ENCODE measurements at places on chromosomes 6 and 20.

DNA sequence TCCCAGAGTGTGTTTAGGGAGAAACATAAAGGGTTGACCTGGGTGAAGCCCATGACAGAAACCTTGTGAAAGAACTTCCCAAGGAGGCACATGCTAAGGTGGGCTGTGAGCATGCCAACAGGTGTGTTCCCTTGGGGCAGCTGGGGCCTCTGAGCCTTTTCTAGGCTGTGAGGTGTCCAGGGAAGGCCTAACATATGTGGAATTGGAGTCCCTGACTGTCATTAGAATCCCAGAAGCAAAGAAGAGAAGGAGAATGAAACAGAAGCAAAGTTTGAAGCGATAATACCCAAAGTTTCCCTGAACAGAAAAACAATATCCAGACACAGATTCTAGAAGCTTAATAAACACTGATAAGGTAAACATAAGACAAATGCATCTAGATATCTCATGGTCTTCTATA is 143.3 kb downstream of the CD83 start:
- DNase-seq, result no peak

DNA sequence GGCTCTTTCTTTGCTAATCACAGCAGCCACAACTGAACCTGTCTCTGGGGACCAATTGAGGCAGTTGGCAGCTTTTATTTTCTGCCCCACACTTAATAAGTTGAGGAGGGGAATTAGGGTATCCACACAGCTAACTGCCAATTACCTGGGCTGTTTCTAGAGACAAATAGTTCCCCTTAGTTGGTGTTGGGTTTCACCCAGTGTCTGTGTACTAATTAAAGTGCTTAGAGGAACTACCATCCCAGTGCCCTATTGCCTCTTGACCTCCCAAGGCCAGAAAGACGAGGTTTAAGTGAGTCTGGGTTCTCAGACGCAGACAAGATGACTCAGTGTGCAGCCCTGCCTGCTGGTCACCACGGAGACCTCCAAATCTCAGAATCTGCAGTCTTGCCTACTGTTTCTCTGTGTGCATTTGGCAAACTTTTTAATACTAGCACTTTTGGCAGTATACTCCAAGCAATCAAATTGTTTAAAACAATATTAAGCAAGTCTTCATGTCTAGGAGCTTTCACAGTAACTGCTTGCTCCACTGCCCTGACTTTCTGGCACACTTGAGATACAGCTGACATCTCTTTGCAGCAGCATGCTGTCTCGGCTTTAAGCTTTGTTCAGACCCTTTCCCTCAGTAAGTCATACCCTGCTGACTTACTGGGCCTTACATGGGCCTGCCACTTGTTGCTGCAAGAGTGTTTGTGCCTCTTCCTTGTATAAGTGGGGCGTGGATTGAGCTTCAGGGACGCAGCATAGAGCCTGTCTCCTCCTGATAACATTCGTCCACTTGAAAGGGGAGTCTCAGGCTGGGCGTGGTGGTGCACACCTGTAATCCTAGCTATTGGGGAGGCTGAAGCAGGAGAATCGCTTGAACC is 31.9 kb downstream of the STK35 start:
- peak; percentile 88 for DNase-seq

GRCh38 chr6:84046755-84047154 is 13.2 kb downstream of the MRAP2 start:
- DNase-seq, result no peak

GRCh38 chr6:112362812-112363570 is 15.9 kb downstream of the RFPL4B start:
- no peak for DNase-seq

DNA sequence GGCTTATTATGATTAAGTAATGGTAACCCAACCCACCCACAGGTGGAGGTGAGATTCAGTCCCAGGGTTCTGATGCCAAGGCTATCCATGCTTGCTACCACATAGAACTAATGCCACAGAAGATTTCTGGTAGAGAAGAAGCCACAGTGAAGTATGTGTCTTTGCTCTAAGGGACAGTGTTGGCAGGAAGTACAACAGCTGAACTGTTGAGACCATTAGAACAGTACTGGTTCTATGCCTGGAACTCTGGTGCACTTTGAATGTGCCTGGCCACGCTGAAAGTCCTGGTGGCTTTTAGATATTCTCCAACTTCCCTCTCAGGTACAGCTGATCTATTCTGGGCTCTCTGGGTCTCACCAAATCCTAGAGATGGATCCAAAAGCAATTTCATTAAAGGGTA is 7.8 kb downstream of the STX7 start:
- no peak for DNase-seq

DNA sequence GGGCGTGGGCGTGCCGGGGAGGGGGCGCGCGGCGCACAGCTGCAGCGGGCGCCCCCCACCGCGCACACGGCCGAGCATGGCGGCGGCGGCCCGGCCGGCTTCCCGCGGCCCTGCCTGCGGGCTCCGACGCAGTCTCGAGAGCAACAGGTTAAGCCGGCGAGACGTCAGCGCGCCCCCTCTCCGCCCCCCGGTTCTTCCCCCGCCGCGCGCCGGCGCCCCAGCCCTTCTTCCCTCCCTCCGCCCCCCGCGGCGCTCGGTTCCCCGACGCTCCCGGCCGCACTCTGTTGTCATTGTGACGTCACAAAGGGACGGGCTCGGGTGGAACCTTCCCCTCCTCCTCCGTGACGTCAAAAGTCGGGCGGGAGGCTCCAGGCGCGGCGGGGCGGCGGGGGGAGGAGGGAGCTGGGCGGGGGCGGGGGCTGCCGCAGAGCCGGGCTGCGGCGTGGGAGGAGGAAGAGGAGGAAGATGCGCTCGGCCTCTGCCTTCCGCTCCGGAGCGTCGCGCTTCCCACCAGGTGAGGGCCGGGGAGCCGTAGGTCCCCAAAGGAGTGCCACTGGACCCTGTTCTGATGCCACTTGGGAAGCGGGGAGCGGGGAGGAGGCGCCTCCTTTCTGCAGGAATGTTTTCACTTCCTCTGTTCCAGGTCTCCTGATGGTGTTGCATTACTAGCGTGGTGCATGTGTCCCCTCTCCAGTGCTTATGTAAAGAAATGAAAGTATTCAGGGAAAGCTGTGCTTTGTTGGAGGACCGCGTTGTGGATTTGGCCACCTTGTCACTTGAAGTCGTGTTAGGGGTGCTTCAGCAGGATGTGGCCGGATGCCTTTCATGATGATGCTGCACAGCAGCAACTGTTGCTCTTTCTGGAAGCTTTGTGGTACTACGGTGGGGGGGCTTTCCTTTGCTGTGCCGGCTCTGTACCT is 2.8 kb downstream of the JARID2 start:
- peak; percentile 97 for DNase-seq
